NCI-H187 treated with DMSO at 0.1 percent for 48 hours (cell line): ENCODE measurements at places on chromosomes 3 and 15.

DNA sequence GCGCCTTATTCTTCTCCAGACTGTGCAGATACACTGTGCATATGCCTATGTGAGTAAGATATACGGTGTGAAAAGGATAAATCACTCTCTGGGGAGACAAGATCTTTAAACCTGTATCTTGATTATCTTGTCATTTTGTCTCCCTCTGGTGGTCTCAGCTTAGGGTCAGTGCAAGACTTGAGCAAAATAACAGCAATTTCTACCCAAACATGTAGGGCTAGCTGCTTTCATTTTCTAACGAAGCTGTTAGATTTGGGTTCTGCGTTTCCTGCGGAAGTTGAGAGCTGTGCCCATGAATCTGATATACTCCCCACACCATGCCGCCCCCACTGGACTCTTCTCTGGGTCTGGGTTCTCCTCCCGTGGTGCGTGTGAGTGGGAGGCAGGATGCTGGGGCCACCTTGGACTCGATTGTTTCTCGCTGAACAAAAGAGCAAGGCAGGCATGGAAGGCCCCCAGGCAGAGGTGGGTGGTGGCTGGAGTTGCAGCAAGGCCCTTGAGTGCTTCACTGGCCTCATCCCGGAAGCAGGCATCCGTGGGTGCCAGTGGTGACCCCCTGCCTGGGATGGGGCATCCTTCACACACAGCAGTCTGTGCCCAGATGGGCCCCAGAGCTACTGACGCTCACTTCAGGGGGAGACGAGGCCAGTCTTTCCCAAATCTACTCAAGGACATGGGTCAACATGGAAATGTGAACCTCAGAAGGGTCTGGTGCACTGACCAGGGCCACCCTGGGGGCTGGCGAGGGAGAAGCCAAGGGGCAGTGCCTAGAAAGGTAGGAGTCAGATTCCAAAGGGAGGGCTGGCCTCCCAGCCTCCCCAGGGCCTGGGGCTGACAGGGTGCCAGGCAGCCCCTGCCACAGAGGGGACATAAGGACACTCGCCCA lies 179.6 kb downstream of the NSMCE3 start:
- no peak for DNase-seq

DNA sequence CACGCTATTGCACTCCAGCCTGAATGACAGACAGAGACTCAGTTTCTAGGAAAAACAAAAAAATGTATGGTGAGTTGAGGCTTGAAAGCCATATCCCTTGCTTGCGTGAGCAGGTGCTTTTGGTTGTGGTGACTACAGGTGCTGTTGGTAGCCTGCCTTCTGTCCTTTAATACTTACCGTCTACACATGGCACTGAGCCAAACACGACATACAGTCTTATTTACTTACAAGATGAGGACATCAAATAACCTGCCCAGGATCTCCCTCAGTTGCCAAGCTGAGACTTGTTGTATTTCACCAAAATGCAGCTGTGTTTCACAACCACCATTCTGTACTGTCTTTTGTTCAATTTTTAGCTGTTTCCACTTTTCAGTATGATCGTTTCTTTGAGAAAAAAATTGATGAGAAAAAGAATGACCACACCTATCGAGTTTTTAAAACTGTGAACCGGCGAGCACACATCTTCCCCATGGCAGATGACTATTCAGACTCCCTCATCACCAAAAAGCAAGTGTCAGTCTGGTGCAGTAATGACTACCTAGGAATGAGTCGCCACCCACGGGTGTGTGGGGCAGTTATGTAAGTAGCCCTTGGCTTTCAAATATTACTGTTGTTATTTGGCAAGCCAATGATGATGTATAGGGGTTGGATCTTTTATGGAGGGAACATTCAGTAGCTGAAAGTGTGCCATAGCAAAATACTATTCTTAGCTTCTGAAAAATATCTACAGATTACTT lies 6.5 kb downstream of the ALAS1 start:
- peak; percentile 31 for DNase-seq

DNA sequence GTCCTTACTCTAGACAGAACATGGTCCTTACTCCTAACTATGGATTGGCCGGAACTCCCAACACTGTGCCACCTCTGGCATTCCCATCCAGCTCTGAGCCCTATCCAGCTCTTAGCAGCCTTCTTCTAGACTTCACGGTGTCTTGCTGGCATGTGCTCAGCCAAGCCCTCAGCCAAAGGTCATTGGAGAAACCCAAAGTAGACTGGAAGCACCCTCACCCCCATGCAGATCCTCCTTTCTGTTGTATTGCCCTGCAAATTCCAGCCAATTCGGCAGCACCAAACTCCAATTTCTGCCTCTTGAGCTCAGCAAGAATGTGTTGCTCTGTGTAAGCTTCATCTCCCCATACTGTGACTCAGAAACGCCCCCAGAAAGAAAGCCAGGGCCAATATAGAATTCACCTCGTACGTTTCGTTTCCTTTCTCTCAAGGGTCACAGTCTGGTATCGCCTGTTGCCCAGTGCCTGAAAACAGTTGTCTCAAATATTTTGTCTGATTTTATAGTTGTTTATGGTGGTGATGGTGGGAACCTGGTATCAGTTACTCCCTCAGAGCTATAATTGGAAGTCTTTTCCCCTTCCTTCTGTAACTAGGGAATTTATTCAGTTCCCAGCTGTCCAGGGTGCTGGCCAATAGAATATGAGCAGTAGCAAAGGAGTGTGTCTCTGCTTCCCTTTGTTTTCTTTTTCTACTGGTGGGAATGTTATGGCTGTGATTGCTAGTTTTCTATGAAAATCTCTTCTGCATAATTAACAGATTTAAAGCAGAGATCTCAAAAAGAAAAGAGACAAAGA lies 28.4 kb upstream of the EPHB3 start:
- DNase-seq = no peak

DNA sequence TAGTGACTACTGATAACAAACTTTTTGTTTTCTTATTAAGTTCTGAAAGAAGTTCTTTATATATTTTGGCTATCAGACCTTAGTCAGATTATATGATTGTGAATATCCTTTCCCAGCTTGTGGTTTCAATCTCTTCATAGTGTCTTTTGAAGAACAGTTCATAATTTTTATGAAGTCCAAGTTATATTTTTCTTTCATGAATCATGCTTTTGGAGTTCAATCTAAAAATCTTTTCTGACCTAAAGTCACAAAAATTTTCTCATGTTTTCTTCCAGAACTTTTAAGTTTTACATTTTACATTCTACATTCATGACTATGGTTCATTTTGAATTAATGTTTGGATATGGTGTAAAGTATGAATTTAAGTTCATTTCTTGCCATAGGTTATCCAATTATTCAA lies 34.2 kb upstream of the OCA2 start:
- DNase-seq = no peak

- DNase-seq = no peak
These were observed 539.3 kb downstream of the SQOR start for GRCh38 chr15:46174122-46174521.

DNA sequence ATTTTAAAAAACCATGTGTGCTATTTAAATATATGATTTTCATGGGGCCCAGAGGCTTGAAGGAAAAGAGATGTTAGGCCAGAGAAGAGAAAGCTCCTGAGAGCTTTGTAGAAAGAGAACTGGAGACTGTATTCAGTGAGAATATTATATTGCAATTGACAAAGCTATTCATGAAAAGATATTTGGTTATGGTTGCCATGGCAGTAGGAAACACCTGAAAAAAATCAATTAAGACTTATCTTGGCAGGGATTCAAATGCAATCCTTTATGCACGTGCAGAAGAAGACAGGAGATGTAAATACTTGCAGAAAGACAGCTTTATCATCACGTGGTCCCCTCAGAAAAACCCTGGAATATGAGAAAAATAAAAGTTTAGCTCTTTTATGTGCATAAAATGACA lies 636.0 kb upstream of the TBL1XR1 start:
- peak; percentile 26 for DNase-seq

DNA sequence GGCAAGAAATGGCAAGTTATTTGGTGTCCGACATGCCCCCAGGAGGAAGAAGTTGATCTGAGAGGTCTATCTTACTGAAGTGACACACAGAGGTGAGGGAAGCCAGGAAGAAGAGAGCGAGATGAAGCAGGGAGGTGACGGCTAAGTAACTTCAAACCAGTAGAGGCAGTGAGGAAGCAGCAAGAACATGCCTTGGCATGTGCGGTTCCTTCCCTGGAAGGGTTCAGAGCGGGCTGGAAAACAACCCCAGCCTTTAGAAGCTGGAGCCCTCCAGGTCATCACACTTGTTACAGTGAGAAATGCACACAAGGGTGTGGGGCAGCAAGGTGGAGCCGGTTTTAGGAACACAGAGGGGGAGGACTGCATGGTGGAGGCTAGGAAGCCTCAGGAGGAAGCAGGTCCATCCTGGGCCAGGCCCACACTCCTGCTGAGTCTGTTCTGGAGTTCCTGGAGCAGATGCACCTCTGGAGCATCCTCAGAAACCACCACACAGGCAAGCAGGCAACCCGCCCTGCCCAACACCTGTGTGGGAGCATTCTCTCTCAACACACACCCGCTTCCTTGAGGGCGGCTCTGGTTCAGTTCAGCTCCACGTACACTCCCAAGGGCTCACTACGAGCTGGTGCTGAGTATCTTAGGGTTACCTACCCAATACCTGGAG lies 47.1 kb downstream of the POC1A start:
- no peak for DNase-seq

- no peak for DNase-seq
These were observed 9.3 kb upstream of the SSUH2 start for GRCh38 chr3:8653800-8654408.

- no peak for DNase-seq
These were observed 62.7 kb upstream of the TFRC start for GRCh38 chr3:196144383-196145105.

DNA sequence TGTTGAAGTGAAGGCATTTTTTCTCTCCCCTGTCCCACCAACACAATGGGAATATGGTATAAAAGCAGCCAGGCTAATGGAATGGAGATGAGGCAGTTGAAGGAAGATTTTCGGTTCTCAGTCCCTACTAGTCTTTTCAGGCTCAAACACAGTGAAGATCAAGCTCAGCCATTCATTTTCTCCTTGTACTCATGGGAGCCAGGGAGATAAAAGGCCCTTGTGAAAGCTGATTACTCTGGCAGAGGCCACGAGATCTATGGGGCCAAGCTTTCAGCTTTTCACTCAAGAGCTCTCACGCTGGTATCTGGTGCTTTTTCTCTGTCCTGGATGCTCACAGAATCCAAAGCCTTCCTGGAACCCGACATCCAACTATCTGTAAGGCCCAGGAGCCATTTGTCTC lies 14.5 kb upstream of the FAN1 start:
- DNase-seq = no peak

- no peak for DNase-seq
These were observed 120.1 kb upstream of the ARHGEF3 start for GRCh38 chr3:56921573-56922453.

- DNase-seq = no peak
These were observed 12.0 kb downstream of the CSRNP1 start for GRCh38 chr3:39141171-39141995.

DNA sequence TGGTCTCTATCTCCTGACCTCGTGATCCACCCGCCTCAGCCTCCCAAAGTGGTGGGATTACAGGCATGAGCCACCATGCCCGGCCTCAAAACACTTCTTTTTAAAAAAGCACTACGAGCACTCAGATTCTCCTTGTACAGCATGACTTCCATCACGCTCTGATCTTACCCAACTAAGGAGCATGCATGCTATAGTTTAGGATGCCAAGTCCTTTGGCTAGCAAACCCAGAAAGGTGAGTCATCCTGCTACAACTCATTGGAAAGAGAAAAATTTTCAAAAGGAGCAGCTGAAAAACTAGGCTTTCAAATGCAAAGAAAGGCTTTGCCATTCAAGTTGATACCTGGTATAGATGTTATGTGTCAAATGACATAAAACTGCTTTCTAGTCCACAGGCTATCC lies 70.3 kb upstream of the PRICKLE2 start:
- no peak for DNase-seq

GRCh38 chr3:66817951-66818557 lies 180.1 kb upstream of the KBTBD8 start:
- no peak for DNase-seq

DNA sequence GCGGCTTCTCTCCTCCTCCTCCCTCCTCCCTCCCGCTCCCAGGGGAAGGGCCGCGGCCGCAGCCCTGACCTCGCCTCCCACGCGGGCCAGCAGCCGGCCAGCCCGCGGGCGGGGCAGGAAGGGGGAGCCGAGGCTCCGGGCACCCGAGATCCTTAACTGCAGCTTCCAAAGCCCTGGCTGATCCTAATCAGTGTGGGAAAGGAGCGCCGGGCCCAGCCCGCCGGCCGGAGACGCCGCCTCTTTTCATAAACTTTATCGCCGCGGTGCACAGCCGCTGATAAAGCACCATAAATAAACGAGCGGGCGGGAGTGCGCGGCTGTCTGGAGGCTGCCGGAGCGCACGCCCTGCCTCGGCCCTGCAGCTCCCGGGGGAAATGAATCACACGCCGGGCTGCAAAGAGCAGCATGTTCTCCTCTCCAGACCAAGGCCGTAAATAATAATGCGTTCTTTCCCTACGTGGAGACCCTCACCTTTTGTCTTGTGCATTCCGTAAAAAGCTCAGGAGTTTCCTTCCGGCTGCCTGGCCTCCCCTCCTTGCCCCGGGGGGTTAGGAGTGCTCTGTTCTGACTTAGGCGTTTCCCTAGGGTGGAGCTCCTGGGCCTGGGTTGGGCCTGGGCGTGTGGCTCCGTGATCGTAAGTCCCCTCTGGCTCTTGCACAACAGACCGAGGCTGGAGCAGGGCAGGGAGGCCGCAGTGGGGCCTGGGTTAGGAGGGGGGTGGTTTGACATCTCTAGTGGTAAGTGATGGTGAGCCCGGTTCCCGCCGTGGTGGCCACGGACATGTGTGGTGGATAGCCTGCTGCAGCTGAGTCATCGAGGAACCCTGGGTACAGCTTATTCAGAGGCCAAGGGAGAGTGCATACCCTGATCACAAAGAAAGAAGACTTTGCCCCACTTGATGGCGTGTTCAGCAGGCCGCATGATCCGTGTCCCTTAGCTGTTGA lies 132.6 kb upstream of the HES1 start:
- DNase-seq = no peak

DNA sequence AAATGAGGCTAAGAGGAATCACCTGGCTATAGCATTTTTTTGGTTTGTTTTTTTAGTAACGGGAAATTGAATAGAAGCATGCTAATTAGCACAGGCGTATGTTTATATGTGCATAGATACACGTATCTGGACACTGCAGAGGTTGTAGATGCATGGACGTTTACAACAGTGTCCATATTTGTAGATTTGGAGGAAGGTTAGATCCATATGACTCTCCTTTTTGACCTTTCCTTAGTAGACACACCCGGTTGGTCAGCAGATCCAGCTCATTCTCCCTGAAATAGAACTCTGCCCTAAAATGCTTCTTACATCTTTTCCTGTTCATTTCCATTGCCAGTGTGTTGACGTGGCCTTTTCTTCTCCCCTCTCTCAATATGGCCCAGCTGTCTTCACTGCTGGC lies 60.1 kb downstream of the SLCO3A1 start:
- no peak for DNase-seq

GRCh38 chr15:49424954-49425353 lies 1.9 kb downstream of the FGF7 start:
- no peak for DNase-seq

- no peak for DNase-seq
These were observed 38.3 kb downstream of the ADGRG7 start for GRCh38 chr3:100647657-100648056.

- no peak for DNase-seq
These were observed 66.6 kb upstream of the TLE3 start for GRCh38 chr15:70164156-70164900.
